Activated gamma-delta T cell (primary cell): ENCODE measurements at places on chromosomes 1 and 21.

GRCh38 chr1:234604495-234605398, 5.2 kb downstream of the IRF2BP2 start:
- DNase-seq: no peak

GRCh38 chr21:43789276-43790009, at the start of gene RRP1:
Gene RRP1, plus strand, starts transcription at chr21:43789577. Its CDS starts 53 bp downstream, at chr21:43789630.
- peak; percentile 90 for DNase-seq

- no peak for DNase-seq
These were observed 61.2 kb upstream of the VTCN1 start for GRCh38 chr1:117271959-117272358.

DNA sequence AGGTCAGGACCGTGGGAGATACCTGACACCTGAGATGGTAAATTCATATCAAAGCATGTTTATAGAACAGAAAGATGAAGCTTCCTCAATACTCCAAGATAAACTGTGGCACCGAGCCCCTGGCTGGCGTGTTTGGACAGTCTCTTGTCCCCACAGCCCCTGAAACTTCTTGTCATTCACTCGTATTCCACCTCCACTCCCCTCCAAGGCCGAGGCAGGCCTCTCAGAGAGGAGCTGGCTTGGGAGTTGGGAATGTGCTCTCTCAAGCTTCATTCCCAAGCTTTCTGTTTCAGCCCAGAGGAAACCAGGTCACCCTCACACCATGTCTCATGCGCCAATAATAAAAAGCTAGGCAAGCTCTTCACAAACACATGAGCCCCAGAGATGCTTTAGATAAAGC, 86.1 kb downstream of the NPHP4 start:
- no peak for DNase-seq

- no peak for DNase-seq
These were observed 9.8 kb upstream of the NLRP3 start for GRCh38 chr1:247406014-247406656.

DNA sequence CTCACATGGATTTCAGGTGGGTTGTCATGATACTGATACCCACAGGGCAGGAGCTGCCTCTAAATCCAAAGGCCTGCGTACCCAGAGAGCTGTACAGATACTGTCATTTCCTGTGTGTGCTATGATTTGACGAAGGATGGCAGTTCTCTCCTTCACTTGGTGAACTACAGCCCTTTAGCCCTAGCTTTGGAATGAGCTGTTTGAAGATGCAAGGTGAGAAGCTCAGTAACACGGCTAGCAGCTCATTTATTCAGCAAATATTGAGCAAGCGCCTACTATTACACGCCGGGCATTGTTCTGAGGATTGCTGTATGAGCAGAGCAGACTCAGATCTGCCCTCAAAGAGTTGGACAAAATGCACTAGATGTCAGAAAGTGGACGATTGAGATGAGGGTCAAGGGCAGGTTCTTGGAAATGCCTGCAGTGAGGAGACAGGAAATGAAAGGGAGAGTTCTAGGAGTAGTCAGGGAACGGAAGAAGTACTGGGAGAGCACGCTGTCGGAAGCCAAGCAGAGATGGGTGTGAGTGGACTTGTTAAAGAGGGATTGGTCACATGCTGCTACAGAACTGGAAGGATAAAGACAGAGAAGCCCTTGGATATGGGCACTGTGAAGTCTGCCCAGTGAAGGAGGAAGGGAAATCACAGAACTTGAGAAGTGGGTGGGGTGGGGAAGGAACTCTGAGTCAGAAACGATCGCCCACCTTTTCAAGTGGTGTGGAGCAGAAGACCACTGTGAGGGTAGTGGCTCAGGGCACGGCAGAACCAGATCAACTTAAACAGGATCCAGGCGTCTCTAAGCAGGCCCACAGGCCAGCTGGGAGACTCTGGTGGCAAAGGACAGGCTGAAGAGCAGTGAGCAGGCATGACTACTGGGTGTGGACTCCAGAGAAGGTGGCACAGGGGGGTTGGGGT, 7.1 kb downstream of the PTGFRN start:
- DNase-seq: no peak

DNA sequence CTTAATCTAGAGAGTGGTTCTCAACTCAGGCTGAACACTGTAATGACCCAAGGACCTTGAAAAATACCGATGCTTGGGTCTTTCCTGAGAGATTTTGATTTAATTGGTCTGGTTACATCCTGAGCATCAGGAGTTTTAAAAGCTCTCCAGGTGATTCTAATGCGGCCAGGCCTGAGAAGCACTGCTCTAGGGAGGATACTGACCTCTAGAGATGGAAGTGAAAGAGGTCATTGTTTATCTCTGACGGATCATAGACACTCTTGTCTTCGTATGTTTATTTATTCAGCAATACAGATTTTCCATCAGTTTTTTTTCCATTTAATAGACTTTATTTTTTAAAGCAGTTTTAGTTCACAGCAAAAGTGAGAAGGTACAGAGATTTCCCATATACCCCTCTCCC, 54.5 kb upstream of the IGSF5 start:
- no peak for DNase-seq

GRCh38 chr1:15443281-15443680, 5.0 kb downstream of the CTRC start:
- no peak for DNase-seq

DNA sequence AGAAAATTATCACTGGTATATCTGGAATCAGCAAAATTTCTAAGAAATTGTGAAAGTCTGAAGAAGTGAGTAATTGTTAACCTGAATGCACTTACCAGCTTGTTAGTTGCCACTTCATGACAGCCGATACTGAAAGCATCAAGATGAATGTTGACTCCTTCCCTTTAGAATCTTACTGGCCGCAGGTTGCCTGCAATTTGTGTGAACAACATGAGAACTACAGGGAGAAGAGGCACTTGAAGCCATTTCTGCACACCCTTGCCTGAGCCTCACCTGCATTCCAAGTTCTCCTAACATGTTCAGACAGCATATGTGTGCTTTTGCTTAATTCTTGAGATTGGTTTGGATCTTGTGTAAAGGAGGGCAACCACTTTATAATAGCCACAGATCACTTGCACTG, 59.2 kb upstream of the SSX2IP start:
- DNase-seq: no peak

GRCh38 chr1:59393211-59394180, 96.6 kb downstream of the FGGY start:
- no peak for DNase-seq

GRCh38 chr1:214362188-214362882, 81.4 kb downstream of the SMYD2 start:
- no peak for DNase-seq

DNA sequence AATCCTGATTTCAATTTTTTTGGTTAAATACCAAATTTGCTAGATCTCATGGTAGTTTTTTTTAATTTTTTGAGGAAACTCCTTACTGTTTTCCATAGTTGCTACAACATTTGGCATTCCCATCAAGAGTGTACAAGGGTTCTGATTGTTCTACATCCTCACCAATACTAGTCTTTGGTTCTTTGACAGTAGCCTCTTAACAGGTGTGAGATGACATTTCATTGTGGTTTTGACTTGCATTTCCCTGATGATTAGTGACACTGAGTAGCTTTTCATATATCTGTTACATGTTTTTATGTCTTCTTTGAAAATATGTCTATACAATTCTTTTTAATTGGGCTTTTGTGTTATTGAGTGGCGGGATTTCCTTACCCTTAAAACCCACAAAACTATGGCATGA, 20.9 kb upstream of the RGS13 start:
- DNase-seq: no peak

GRCh38 chr1:156656806-156657740, 15.2 kb downstream of the BCAN start:
- peak; percentile 57 for DNase-seq

DNA sequence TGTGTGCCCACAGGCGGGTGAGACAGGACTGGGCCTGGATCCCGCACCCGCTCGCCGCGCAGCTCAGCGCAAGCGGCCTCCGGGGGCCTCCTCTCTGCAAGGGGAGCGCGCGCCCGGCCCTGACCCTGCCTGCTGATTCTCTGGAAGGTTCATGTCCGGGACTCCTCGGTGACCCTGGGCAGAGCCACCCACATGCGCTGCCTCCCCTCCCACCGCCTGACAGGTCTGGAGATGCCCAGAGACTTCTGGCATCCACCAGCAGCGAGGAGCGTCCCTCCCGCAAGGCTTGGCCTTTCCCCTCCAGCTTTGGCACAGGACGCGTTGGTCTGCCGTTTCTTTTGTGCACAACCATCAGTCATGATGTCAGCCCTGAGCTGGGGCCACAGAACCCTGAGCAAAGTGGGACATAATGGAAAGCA, 42.0 kb upstream of the COL6A2 start:
- no peak for DNase-seq

- DNase-seq: no peak
These were observed 166.1 kb downstream of the HIVEP3 start for GRCh38 chr1:41752514-41753170.

DNA sequence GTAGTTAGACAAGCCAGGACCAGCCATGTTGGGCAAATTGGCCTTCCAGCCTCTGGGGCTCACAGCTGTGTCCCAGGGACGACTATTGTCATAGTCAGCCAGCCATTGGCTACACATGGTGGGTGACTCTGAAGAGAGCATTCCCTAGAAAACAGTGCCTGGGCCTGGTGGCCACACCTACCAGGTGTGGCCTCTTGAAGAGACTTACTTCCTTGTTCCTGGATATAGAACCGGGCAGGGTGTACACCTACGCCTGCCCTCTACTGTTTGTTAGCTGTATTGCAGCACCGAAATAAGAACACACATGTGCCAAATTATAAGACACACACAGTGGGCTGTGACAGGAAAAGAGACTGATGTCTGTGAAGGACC, 134.6 kb upstream of the ARHGEF16 start:
- DNase-seq: no peak

GRCh38 chr1:6059866-6060265, 14.2 kb downstream of the KCNAB2 start:
- no peak for DNase-seq

DNA sequence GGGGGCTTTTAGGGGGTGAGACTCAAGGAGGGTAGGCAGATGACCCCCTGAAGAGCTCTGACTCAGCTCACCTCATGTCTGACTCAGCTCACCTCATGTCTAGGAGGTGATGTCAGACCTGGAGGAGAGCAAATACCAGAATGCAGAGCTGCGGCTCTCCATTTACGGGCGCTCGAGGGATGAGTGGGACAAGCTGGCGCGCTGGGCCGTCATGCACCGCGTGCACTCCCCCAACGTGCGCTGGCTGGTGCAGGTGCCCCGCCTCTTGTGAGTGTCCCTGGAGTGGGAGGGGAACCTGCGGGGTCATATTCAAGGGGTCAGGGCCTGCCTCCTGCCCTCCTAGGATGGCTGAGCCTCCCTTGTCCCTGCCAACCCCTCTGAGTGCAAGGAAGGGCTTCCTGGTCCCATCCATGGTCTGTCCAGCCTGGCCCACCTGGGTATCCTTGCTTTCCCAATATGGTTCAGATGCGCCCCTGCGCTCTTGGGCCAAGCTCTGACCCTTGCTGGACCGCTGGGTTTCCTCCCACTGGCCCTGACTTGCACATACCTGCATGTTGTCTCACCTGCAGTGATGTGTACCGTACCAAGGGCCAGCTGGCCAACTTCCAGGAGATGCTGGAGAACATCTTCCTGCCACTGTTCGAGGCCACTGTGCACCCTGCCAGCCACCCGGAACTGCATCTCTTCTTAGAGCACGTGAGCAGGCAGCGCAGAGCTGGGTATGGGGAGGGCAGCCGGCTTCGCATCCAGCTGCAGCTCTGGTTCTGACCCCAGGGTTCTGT, 9.1 kb downstream of the AMPD2 start:
- no peak for DNase-seq

GRCh38 chr1:153771261-153771660, 3.9 kb upstream of the SLC27A3 start:
- DNase-seq: no peak

DNA sequence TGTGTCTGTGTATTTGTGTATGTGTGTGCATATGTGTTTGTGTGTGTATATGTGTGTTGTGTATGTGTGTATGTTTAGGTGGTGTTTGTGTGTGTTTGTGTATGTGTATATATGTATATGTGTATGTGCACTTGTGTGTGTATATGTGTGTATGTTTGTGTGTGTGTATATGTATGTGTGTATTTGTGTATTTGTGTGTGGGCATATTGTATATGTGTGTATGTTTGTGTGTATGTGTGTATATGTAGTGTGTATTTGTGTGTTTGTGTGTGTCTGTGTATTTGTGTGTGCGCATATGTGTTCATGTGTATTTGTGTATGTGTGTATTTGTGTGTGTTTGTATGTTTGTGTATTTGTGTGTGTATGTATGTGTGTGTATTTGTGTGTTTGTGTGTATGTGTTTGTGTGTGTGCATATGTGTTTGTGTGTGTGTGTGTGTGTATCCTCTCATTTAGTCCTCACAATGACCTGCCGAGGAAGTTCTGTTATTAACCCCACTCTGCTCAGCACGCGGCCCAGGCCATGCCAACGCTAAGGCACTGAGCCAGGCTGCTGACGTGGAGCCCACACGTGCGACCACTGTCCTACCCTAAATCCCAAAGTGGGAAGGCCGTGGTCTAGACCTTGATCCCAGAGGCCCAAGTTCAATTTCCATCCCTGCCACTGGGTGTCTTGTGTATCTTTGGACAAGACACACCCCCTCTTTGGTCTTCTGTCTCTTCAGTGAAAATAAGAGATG, 43.2 kb upstream of the TMEM51 start:
- no peak for DNase-seq

- no peak for DNase-seq
These were observed 44.0 kb downstream of the RUNX1 start for GRCh38 chr21:35005077-35005476.

- no peak for DNase-seq
These were observed 116.3 kb upstream of the COL6A1 start for GRCh38 chr21:45865106-45865835.

DNA sequence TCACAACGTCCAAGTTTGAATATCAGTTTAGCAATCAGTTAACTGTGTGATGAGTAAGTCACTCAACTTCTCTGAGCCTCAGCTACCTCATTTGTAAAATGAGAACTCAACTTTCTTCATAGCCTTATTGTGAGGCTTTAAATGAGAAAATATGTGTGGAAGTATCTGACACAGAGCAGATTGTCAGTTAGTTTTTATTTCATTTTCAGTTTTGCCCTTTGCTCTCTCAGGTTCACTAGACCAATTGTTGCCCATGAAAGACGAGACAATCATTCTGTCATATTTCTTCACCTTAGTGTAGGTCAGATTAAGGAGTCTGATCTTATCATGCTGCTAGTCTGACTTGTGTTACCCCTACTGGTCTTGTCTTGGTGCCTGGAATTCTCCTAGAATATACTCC, 232.8 kb upstream of the PTBP2 start:
- DNase-seq: no peak

DNA sequence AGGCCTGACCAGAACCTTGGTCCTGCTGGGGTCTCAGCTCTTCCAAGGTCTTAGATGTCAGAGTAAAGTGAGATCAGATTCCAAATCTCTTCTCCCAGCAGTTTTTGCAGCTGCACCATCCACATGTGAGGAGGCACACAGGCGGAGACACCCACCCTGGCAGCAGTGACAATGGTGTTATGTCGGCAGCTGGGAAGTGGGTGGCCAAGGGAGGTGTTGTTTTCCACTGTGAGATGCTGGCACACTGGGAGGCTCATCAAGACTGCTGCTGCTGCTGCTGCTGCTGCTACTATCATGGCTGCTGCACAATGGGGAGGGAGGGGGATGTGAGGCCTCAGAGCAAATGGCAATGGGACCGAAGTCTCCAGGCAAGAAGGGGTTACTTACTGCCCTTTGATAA, 23.6 kb downstream of the CAMK2N1 start:
- no peak for DNase-seq
